Omental fat pad (tissue), 4 donors: ENCODE measurements at places on chromosomes 2 and 18. TPM values are rescaled to one million over a fixed set of nuclear protein-coding genes. Genes with fewer than 3 reads are reported as not detected.

The FOXD4L1 gene
- not detected for total RNA-seq

The ABHD1 gene
- not detected for total RNA-seq

The GCKR gene
- 1.7 TPM for total RNA-seq

The FEV gene
- total RNA-seq: not detected

The SFT2D3 gene
- total RNA-seq: 4.4 TPM

The SLC8A1 gene
- total RNA-seq: 26.8 TPM

The DSG2 gene
- 36.5 TPM for total RNA-seq

The AUP1 gene
- total RNA-seq: 157 TPM

The PLGLB2 gene
- 2.6 TPM for total RNA-seq

The ANKRD36C gene
- 24.0 TPM for total RNA-seq

The FTCDNL1 gene
- 1.9 TPM for total RNA-seq

The KCNE4 gene
- 16.6 TPM for total RNA-seq

The SCLY gene
- total RNA-seq: 7.3 TPM

The KCNK3 gene
- total RNA-seq: 2.1 TPM

The ACTG2 gene
- 3.7 TPM for total RNA-seq

The FKBP1B gene
- total RNA-seq: 9.6 TPM
